ENCODE measurements at places on chromosomes 1 and 21. TPM values are rescaled to one million over a fixed set of nuclear protein-coding genes. Genes with fewer than 3 reads are reported as not detected.

DNA sequence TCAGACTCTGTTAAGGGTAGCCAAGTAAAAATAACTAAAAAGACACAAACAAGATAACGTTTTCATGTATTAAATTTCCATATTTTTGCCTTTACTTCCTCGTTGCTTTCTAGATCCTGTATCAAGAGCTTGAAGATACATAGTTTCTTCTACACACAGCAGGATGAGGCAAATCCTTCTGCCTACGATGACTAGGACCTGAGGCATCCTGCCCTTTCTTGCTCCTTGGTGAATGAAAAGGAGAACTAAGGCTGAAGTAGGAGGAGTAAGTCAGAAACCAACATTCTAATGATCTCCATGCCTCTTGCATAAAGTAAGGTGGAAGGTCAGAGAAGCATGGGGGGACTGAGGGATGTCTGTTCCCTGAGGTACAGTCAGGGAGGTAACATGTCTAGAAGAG is 102.6 kb downstream of the GPATCH2 start:
- DNase-seq, result no peak

Gene ADAM15
- 46.2 TPM for total RNA-seq

DNA sequence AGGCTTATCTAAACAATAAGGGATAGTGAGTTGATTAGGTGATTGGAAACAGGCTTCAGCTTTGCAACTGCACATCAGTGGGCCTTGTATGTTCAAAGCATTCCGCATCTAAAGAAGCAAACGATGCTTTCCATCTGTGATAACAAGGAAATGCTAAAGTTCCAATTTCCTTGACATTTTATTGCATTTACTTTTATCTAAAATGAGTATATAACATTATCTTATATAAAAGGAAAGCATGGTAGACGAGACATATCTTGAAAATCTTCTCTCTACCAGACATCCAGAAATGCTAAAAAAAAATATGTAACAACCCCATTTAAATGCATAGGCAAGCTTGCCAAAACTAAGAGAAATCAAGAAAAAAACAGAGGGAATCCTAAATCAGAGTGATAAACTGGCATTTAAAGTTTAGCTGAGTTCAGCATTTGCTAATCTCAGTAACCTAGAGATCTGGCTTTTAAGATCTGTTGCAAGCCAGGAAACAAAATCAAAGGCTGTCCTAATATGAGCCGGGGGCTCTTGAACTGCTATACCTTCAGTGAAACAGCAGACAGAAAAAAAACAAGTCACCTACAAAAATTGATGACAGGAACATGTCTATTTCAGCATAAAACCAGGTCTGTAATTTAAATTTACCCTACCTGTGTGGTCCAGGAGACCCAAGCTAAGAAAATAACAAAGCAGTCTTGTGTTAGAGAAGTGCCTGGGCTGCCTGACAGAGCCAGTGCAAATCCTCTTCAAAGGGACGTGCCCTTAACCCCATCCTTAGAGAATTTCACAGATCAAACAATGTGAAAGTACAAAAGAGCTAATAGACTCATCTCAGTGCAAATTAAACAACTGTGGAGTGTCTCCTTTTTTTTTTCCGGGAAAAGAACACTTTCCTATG is 3.1 kb upstream of the RGS13 start:
- no peak for DNase-seq

DNA sequence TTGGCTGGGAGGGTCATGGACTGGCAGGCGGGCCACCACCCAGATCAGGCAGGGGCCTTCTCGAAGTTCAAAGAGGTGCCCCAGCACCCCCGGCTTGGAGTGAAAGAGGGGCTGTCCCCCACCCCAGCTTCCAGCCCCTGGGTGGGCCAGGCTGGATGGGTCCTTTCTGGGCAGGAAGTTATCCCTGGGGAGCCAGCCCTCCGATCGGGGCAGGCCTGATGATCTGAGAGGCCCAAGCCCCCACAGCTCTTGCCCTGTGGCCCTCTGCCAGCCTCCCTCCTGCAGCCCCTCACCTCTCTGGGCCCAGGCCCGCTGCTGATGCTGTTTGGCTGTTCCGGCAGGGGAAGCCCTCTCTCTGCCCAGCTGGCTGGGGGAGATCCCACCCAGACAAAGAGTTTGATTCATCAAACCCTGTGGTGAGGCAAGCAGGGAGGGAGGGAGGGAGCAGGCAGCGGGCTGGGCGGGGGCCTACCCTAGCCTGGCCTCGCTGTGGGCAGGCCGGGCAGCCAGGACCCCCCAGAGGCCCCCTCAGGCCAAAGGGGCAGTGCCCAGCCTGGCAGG is 2.5 kb downstream of the ARHGEF19 start:
- no peak for DNase-seq

Gene RASAL2
- total RNA-seq, result 12.2 TPM

All from Daoy (cell line).